SK-N-SH (cell line): ENCODE measurements at places on chromosomes 3 and 15. TPM values are rescaled to one million over a fixed set of nuclear protein-coding genes. Genes with fewer than 3 reads are reported as not detected.
A peak's percentile ranks its signal among the peaks of the same experiment; 100 is the strongest.

DNA sequence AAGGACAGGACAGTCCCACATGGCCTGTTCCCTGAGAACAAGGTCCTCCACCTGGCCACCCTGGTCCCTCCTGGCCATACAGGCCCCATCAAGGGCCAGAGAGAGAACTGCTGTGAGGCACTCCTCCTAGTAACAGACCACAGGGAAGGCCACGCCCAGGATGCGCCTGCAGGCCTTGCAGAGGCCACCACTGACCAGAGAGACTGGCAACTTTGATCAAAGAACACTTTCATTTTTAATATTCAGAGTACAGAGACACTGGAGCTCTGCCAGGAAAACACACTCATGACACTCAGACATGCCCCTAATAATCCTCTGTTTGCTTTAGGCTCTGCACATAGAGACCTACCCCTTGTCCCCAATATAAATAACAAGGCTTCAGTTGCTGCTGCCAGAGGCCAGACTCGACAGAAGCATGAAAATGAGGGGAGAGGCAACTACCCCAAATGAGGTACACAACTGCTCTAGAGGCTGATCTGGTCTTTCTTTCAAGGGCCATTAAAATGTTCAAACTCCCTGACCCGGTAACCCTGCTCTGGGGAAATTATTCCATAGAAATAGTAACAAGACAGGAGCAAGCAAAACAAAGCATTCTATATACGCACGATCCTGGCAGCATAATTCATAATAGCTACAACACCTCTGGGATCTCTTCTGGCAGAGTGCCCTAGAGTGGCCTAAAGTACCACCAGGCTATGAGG lies 44.8 kb downstream of the CCDC12 start:
- peak; percentile 43 for DNase-seq
- H3K36me3 ChIP-seq, result peaks cover 22% of the 10 kb centered on the region
- peaks cover 47% of the 10 kb centered on the region for H3K4me1 ChIP-seq
- peak overlapping the region; percentile 16; the same call in 1 of the 2 replicates for H3K27ac ChIP-seq

Gene GMPS
- 13.4 and 14.8 TPM in 2 replicates for polyA plus RNA-seq

- H3K36me3 ChIP-seq, result no peaks in the 10 kb centered on the region
- DNase-seq, result no peak
- no peaks in the 10 kb centered on the region for H3K27me3 ChIP-seq
- no peak overlapping the region for H3K27ac ChIP-seq
- H3K4me3 ChIP-seq, result no peak overlapping the region
These were observed 50.5 kb upstream of the MINAR1 start for GRCh38 chr15:79381593-79381992.

Gene LRRC3B
- not detected in 2 replicates for polyA plus RNA-seq

Gene ATP8B4
- 0.03 TPM in 1 of 2 replicates, not detected in the other for polyA plus RNA-seq

DNA sequence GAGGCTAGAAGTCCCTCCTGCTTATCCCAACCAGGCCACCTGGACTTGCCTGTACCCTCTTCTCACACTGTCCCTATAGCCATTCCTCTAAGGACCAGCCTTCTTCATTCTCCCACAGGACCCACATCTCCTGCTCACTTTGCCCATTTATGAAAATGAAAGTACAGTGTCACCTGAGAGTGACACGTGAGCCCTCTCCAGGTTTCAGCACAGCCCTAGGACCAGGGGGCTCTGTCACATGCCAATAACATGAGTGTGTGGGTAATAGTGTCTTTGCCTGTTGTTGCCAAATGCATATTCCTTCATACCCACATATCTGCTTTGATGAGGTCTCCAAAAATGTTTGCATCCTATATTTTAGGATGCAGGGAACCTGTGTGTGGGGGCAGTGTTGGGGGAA lies 42.3 kb upstream of the TNFAIP8L3 start:
- H3K27me3 ChIP-seq, result no peaks in the 10 kb centered on the region; the same call in 1 of the 2 replicates
- DNase-seq, result no peak
- H3K36me3 ChIP-seq, result no peaks in the 10 kb centered on the region
- H3K4me1 ChIP-seq, result peaks cover 3% of the 10 kb centered on the region; the same call in 1 of the 2 replicates
- no peak overlapping the region for H3K27ac ChIP-seq

DNA sequence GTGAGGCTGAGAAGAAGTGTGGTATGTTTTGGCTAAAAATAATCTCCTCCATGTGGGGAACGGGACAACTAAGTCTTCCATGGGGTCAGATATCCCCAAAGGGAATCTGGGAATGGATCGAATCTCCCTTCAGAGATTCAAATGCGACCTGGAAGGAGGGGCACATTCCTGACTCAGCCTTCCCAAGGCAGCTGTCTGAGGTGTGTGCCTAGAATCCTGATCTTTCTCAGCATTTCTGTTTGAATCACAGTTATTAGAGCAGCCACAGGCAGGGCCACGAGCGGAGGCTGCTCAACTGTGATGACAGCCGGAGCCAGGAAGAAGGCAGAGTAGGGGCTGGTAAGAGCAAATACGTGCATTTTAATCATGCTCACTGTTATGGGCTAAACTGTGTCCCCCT lies 135.1 kb downstream of the ADAMTS17 start:
- peaks cover 9% of the 10 kb centered on the region for H3K4me1 ChIP-seq
- DNase-seq, result no peak
- no peaks in the 10 kb centered on the region for H3K36me3 ChIP-seq
- H3K27me3 ChIP-seq, result no peaks in the 10 kb centered on the region

Gene PRR20G
- not detected in 2 replicates for polyA plus RNA-seq

Gene C2CD4A
- polyA plus RNA-seq, result not detected in 2 replicates

GRCh38 chr3:1907911-1908310 lies 190.8 kb upstream of the CNTN4 start:
- no peak overlapping the region for H3K4me3 ChIP-seq
- no peaks in the 10 kb centered on the region for H3K4me1 ChIP-seq
- H3K27me3 ChIP-seq, result no peaks in the 10 kb centered on the region
- no peak for DNase-seq

DNA sequence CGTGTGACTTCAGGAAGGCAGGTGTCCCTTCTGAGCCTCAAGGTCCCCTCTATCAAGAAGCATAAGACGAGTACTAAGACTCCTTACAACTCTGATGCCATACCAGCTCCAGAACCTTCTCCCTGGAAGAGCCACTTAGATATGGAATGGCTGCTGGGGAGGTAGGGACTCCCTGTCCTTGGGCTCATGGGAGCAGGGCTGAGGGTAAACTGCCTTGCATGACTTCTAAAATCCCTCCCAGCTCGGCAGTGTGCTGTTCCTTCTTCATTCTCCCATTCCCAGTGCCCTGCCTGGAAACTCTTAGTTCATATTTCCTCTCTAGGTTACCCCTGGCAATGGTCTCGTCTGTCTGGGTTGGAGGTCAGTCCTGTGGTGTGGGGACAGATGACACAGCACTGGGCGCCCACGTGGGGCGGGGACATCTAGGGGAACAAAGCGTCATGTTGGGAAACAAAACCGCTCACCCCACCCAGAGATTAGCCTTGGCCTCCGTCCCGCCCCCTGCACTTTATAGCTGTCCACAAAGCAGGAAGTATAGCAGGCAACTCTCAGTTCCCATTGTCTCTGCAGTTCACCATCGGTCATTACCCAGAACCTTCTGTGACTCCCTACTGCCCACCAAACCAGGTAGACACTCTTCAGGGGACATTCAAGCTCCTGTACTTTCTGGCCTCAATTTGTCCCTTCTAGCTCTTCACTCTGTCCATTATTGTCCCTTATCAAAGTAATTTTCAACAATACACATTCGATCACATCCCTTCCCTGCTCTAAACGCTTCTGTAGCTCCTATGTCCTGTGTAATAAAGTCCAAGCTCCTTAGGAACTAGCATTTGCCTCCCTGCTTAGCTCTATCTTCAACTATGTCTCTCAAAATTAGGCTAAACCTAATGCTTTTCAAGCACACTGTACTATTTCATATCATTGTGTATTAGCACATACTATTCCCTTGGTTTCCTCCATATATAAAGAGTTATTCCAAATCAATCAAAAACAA lies 73.8 kb downstream of the IQSEC1 start:
- H3K36me3 ChIP-seq, result no peaks in the 10 kb centered on the region
- H3K27me3 ChIP-seq, result no peaks in the 10 kb centered on the region
- no peak overlapping the region for H3K27ac ChIP-seq
- peaks cover 6% of the 10 kb centered on the region; the same call in 1 of the 2 replicates for H3K4me1 ChIP-seq
- H3K4me3 ChIP-seq, result no peak overlapping the region
- no peak for DNase-seq

Gene WDR82
- 41.2 and 57.8 TPM in 2 replicates for polyA plus RNA-seq

Gene SCN5A
- polyA plus RNA-seq, result 0.18 and 0.21 TPM in 2 replicates

Gene FMN1
- 9.1 and 10.5 TPM in 2 replicates for polyA plus RNA-seq

GRCh38 chr15:31149987-31150386 lies 48.5 kb upstream of the TRPM1 start:
- H3K27me3 ChIP-seq, result no peaks in the 10 kb centered on the region; the same call in 1 of the 2 replicates
- H3K4me1 ChIP-seq, result no peaks in the 10 kb centered on the region
- DNase-seq, result no peak

DNA sequence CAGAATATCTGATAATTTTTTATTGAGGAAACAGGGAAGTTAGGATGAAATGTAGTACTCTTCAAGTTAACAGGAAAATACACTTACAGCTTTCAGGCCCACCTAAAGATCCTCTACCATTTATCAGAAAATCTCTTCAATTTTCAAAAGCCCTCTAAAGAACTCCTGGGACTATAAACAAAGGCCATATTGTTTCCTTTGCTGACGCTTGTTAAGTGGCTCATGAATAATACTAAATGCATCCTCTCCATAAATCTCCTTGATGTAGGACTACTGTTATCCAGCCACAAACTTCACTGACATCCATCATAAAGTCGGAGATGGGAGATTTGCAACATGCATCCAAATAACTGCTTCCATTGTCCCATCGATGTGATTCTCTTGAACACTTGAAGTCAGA lies 326.5 kb downstream of the ZIC1 start:
- H3K4me1 ChIP-seq, result no peaks in the 10 kb centered on the region; the same call in 1 of the 2 replicates
- no peak overlapping the region for H3K27ac ChIP-seq
- H3K36me3 ChIP-seq, result no peaks in the 10 kb centered on the region
- no peak overlapping the region for H3K4me3 ChIP-seq
- DNase-seq, result no peak
- no peaks in the 10 kb centered on the region for H3K27me3 ChIP-seq

Gene GOLGA6L7
- polyA plus RNA-seq, result not detected in 2 replicates

Gene RTP4
- polyA plus RNA-seq, result 0.16 TPM in 2 replicates

Gene SLC28A1
- not detected in 2 replicates for polyA plus RNA-seq

Gene FANCD2OS
- polyA plus RNA-seq, result not detected in 2 replicates
